ENCODE measurements at places on chromosomes 1 and 21. TPM values are rescaled to one million over a fixed set of nuclear protein-coding genes. Genes with fewer than 3 reads are reported as not detected.

GRCh38 chr1:47914218-47914938 lies 82.8 kb downstream of the TRABD2B start:
- H3K27me3 ChIP-seq: peaks cover 4% of the 10 kb centered on the region
- no peak for DNase-seq
- no peaks in the 10 kb centered on the region for H3K4me1 ChIP-seq
- no peaks in the 10 kb centered on the region for H3K36me3 ChIP-seq
- H3K27ac ChIP-seq: no peak overlapping the region
- H3K4me3 ChIP-seq: no peak overlapping the region

DNA sequence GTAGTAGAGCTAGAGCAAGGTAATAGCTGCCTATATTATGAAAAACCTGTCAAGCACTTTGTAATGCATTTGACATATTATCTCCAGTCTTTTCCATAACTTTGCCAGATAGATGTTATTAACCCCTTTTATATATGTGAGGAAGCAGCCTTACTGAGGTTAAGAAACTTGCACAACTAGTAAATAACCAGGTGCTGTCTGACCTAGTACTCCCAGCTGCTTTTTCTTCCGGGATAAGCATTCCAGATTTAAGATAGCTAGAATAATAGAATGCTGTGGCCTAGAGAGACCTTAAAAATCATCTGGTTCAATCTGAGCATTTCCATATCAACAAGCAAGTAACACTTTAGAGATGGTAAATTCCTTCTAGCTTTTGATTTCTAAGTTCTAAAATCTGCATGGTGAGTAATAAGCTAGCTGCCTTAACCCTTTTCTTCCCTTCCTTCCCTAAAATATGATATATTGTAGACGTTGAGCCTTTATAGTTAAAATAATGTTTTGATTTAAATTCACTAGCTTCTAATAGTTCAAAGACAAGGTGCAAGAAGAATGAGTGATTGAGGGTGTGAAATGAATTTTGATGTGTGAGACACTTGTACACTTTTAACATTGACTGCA lies 1.8 kb downstream of the SH3GLB1 start:
- H3K4me3 ChIP-seq: peak overlapping the region; percentile 96
- peak overlapping the region; percentile 8 for H3K27ac ChIP-seq
- no peak for DNase-seq
- H3K27me3 ChIP-seq: no peaks in the 10 kb centered on the region
- peaks cover 25% of the 10 kb centered on the region for H3K4me1 ChIP-seq

DNA sequence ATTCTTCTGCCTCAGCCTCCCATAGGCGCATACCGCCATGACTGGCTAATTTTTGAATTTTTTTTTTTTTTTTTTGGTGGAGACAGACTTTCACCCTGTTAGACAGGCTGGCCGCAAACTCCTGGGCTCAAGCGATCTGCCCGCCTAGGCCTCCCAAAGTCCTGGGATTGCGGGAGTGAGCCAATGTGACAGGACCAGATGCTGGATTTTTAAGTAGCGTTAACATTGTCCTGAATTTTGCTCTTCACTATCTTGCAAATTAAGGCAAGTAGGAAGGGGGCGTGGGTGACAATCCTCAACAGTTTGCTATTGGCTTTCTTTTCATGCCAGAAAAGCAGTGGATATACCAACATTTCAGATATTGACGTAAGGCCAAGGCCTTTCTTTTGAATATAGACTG lies 49.7 kb upstream of the TSNAX start:
- no peak overlapping the region for H3K4me3 ChIP-seq
- no peak for DNase-seq
- H3K36me3 ChIP-seq: no peaks in the 10 kb centered on the region
- H3K27me3 ChIP-seq: peaks cover 36% of the 10 kb centered on the region

DNA sequence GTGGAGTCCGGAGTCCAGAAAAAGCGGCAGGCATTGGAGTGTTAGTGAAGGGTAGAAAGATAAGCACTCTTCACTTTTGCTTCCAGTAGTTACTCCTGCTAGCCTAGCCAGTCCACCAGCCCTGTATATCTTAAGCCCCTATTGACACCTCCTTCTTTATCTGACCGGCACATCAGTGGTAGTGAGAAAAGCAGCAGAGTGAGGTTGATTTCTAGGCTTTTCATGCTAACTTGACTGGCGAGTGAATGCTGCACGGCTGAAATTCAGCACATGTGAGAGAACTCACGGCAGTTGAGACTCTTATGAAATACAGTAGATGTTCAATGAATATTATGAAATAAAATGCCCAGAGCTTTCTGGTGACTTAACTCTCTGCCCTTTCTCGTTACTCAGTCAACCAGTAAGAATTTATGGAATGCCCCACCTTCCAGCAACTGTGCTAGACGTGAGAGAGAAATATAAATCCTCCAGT lies 128.2 kb downstream of the CACHD1 start:
- no peak overlapping the region for H3K27ac ChIP-seq
- H3K27me3 ChIP-seq: peaks cover 4% of the 10 kb centered on the region
- no peak overlapping the region for H3K4me3 ChIP-seq
- no peaks in the 10 kb centered on the region for H3K4me1 ChIP-seq

DNA sequence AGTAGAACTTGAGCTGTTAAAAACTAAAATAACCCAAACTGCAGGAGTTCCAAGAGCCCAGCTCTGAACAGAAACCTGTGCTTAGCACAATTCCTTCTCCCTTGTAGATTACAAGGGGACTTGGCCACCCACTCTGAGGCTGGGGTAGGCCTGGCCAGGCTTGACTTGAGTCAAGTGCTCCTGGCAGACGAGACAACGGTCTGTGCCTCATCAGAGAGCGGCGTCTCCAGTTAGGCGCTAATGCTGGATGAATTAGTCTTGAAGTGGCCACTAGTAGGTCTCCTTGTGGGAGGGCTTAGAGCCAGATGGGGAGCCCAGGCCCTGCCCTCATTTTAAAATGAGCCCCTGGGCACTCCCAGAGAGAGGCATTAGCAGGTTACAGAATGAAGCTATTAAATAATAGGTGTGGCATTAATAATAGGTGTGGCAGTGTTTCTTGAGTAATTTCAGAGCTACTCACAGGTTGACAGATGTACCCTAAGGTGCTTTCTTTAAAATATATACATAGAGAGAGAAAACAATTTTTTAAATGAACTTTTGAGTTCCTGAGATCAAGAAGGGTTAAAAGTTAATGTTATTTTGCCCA lies 1.1 kb downstream of the EEIG2 start:
- peak; percentile 58 for DNase-seq
- peak overlapping the region; percentile 96 for H3K4me3 ChIP-seq
- no peaks in the 10 kb centered on the region for H3K27me3 ChIP-seq
- peaks cover 23% of the 10 kb centered on the region for H3K4me1 ChIP-seq
- peak overlapping the region; percentile 91 for H3K27ac ChIP-seq

- H3K36me3 ChIP-seq: no peaks in the 10 kb centered on the region
- peaks cover 29% of the 10 kb centered on the region for H3K27me3 ChIP-seq
- no peaks in the 10 kb centered on the region for H3K4me1 ChIP-seq
- H3K4me3 ChIP-seq: no peak overlapping the region
Measured at GRCh38 chr1:20136249-20136648, 2.9 kb upstream of the PLA2G2F start.

The GNAT2 gene
- 0.22 TPM for total RNA-seq

DNA sequence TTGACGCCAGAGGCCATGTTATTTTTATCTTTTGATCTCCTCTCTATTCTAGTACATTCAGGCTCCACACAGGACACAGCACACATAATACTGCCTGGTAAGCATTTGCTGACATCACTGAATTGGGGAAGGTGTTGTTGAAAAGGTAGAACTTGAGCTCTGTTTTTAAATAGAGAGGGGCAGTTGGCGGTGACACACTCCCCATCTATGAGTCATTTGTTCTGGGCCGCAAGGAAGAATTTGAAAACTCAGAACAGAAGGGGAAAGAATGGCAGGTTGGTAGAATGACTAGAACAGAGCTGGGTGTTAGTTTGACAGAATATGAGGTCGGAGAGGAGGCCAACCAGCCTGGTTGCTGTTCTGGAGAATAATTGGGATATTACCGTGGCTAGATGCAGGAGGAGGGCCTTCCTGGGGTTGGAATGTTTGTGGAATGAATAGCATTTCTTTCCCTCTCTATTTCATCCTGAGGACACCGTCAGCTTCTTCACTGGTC lies 52.1 kb upstream of the ERRFI1 start:
- no peaks in the 10 kb centered on the region for H3K4me1 ChIP-seq
- no peaks in the 10 kb centered on the region for H3K36me3 ChIP-seq
- DNase-seq: no peak

GRCh38 chr21:43190544-43190943 lies 21.7 kb downstream of the CRYAA start:
- no peak overlapping the region for H3K27ac ChIP-seq
- no peaks in the 10 kb centered on the region for H3K36me3 ChIP-seq
- DNase-seq: peak; percentile 4

- peaks cover 16% of the 10 kb centered on the region for H3K36me3 ChIP-seq
- H3K4me3 ChIP-seq: no peak overlapping the region
- no peak overlapping the region for H3K27ac ChIP-seq
- no peaks in the 10 kb centered on the region for H3K4me1 ChIP-seq
- DNase-seq: no peak
- H3K27me3 ChIP-seq: no peaks in the 10 kb centered on the region
Measured at GRCh38 chr1:20850021-20850420, 62.9 kb upstream of the HP1BP3 start.

The LEMD1 gene
- 1.1 TPM for total RNA-seq

DNA sequence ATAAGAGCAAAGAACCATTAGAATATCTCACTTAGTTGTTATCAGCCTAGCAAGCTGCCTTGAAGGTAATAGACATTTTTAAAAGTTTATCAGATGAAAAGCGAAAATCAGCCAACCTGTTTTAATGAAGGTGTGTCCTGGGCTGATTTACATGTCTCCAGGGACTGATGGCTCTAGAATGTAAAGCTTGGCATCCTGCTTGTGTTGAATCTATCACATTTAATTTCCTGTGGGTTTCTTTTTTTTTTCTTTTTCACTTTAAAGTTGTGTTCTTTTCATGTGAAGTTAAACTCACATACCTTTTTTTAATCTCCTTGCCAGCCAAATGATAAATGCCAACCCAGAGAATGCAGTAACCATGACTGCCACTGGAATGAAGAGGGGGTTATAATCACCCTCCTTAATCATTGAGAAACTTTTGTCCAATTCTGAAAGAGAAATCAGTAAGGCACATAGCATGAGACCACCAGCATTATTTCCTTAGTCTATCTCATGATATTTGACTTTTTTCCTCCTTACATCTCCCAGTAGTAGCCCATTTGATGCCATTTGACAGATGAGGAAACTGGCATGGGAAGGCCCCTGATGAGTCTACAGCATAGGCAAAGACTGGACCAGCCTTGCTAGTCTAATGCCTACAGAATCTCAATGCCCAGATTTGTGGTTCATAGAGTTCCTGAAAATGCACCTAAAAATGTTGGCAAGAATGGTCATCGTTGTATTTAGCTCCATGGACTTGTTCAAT lies 10.0 kb downstream of the SELL start:
- H3K27me3 ChIP-seq: no peaks in the 10 kb centered on the region
- peak overlapping the region; percentile 79 for H3K27ac ChIP-seq
- peaks cover 69% of the 10 kb centered on the region for H3K36me3 ChIP-seq
- DNase-seq: no peak

The UAP1 gene
- 15.9 TPM for total RNA-seq

- H3K36me3 ChIP-seq: no peaks in the 10 kb centered on the region
- H3K4me1 ChIP-seq: peaks cover 4% of the 10 kb centered on the region
- no peak overlapping the region for H3K4me3 ChIP-seq
- no peaks in the 10 kb centered on the region for H3K27me3 ChIP-seq
- DNase-seq: no peak
Measured at GRCh38 chr21:43764576-43765495, 11.3 kb downstream of the CSTB start.

- peak overlapping the region; percentile 96 for H3K27ac ChIP-seq
- no peak for DNase-seq
- peak overlapping the region; percentile 92 for H3K4me3 ChIP-seq
- no peaks in the 10 kb centered on the region for H3K27me3 ChIP-seq
Measured at GRCh38 chr1:202348005-202348508, 442 bp upstream of the PPP1R12B start.

DNA sequence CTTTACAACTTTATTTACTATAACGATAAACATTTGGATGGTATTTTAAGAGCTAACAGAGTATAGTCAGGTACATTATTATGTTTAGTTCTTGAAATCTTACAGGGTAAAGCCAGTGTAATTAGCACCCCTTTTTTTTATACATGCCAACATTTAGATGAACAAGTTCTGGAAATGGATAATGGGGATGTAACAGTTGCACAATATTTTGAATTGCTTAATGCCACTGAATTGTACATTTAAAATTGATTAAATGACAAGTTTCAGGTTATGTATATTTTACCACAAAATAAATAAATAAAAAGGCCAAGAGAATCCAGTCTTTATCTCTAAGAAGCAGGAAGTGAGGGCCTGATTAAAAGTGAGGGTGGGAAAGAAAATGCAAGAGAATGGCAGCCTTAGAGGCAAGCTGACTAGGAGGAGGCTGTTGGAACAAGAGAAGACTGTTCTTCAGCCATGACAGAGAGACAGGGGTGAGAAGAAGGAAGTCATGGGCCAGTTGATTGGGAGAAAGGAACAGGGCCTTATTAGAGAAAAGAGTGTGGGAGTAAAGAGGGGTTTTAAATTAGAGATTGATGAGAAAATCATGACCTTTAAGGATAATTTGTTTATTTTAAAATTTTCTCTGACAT lies 49.9 kb upstream of the TNFSF18 start:
- peaks cover 4% of the 10 kb centered on the region for H3K36me3 ChIP-seq
- DNase-seq: no peak
- H3K27me3 ChIP-seq: no peaks in the 10 kb centered on the region
- no peaks in the 10 kb centered on the region for H3K4me1 ChIP-seq
- H3K4me3 ChIP-seq: no peak overlapping the region
- no peak overlapping the region for H3K27ac ChIP-seq

The NR1I3 gene
- total RNA-seq: not detected

DNA sequence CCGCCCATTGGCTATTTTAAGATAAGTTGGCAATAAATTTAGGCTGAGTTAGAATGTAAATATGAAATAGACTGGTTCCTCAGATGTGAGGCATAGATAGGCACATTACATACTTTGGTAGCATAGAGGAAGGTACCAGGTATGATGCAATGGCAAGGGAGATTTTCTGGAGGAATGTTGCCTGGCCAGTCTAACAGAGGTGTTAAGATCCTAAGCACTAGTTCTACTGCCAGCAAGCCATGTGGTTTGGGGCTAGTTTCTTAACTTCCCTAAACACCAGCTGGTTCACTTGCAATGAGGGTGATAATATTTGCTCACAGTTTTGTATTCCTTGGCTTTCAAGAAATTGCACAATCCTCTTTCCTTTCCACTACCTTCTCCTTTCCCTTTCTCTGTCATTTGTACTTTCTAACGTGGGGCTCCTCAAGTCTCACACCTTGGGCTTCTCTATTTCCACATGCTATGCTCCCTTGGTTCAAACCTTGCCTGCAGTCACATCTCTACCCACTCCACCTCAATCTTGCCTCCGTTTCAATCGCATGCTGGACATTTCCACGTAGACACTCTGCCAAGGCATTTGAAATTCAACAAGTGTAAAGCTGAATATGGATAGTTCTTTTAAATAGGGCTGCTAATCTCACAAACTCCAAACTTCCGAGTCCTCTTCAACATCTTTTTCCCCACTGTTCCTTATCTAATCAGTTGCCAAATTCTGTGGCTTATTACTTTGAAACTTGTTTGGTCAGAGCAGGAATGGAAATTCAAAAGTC lies 4.7 kb upstream of the CD55 start:
- peaks cover 12% of the 10 kb centered on the region for H3K36me3 ChIP-seq
- H3K27ac ChIP-seq: no peak overlapping the region
- H3K4me1 ChIP-seq: peaks cover 16% of the 10 kb centered on the region
- DNase-seq: no peak
- H3K4me3 ChIP-seq: no peak overlapping the region

GRCh38 chr1:151827853-151828252 lies 3.7 kb downstream of the RORC start:
- H3K4me1 ChIP-seq: peaks cover 33% of the 10 kb centered on the region
- H3K4me3 ChIP-seq: peak overlapping the region; percentile 41
- H3K27me3 ChIP-seq: peaks cover 1% of the 10 kb centered on the region
- no peak overlapping the region for H3K27ac ChIP-seq

GRCh38 chr1:22877112-22877915 lies 95.4 kb downstream of the LACTBL1 start:
- no peak overlapping the region for H3K27ac ChIP-seq
- H3K4me1 ChIP-seq: no peaks in the 10 kb centered on the region
- no peaks in the 10 kb centered on the region for H3K27me3 ChIP-seq
- no peaks in the 10 kb centered on the region for H3K36me3 ChIP-seq
- DNase-seq: no peak
